Stimulated activated CD8-positive, alpha-beta memory T cell treated with anti-CD3 and anti-CD28 coated beads, Interleukin-12 subunit alpha, Interleukin-12 subunit beta, amount 100 ng/mL, for 4 hours (primary cell): ENCODE measurements at places on chromosomes 12 and 14.

DNA sequence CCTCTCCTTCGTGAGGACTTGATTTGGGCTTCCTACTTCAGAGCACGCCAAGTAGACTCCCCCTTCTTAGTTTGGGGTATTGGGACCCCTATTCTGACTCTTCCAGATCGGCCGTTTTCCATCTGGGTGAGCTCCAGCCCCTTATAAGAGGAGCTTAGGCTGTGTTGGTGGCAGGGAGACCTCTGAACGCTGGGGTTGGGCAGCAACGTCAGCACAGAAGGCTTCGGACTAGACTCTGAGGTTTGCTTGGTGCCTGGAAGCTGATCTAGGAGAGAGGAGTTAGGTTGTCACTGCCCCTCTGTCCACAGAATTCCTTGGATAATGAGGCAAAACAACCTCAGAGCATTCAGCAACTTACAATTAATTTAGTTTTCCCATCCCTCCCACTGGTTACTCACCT, 99.2 kb upstream of the RTL1 start:
- no peak for DNase-seq

DNA sequence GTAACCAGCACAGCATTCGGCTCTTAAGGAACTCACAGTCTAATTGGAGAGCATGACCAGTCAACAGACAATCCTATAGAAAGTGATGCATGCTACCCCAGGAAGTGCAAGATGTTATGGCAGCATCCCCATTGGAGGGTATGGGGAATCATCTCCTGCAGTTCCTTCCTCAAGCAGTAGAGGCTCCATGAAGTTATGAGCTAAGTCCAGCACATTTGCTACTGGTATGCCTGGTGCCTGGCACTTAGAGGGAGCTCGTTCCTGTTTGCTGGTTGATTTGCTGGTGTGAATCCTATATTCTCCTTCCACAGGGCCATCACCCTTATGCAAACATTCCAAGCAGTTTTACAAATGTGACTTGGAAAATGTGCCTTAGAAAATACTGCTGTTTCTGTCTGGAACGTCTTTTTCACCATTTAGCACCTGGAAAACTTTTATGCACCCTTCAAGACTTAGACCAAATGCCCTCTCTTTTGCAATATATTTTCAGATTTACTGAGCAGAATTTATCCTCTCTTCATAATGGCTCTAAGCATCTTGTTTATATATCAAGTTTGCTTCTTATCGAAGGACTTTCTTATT, 136.1 kb upstream of the WSCD2 start:
- no peak for DNase-seq

DNA sequence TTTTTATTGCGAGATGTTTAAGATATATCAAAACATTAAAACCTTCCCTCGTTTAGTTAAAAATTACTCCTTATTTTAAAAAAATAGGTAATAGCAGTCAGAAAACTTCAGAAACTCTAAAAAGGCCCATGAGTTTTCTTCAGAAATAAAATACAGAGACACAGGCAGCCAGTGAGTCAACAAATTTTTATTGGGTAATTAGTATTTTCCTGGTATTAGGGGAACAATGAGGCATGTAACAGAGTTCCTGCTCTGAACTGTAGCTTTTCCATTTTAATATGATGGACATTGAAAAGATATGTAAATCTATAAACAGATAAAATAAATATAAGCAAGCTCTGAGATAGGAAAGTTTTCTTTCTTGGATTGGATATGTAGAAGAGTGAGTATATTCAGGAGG, 399 bp upstream of the ZNF705A start:
- no peak for DNase-seq

- DNase-seq: no peak
Observed at GRCh38 chr14:74426202-74426582, at the start of gene SYNDIG1L. Gene SYNDIG1L (minus strand): TSS chr14:74426210. CDS start chr14:74409744, 16,466 bp downstream.

DNA sequence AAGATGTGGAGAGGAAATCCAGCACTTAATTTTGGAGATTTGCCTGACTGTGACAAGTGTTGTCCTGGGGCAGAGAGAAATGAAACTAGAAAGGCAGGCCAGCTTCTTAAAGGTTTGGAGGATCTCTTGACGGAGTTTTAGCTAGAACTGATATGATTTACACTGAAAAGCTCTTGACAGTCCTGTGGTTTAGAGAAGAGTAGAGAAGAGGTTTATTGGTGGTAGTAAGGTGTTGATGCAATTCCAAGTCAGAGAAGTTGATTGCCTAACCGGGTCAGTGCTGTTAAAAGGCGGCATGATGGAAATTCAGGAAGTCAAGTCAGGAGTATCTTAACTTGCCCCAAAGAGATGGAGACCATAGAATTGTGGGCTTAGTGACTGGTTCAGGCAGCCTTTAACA, 89.0 kb upstream of the TRAF3 start:
- no peak for DNase-seq

DNA sequence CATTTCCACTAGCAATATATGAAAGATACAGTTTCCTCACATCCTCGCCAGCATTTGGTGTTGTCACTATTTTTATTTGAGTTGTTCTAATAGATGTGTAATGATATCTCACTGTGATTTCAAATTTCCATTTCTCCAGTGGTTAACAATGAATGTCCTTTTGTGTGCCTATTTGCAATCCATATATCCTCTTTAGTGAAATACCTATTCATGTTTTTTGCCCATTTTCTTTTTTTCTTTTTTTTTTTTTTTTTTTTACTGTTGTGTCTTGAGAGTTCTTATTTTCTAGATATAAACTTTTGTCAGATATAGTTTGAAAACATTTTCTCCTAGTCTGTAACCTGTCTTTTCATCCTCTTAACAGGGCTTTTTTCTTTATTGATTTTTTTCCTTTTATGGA, 79.0 kb downstream of the FBXL14 start:
- DNase-seq: no peak

DNA sequence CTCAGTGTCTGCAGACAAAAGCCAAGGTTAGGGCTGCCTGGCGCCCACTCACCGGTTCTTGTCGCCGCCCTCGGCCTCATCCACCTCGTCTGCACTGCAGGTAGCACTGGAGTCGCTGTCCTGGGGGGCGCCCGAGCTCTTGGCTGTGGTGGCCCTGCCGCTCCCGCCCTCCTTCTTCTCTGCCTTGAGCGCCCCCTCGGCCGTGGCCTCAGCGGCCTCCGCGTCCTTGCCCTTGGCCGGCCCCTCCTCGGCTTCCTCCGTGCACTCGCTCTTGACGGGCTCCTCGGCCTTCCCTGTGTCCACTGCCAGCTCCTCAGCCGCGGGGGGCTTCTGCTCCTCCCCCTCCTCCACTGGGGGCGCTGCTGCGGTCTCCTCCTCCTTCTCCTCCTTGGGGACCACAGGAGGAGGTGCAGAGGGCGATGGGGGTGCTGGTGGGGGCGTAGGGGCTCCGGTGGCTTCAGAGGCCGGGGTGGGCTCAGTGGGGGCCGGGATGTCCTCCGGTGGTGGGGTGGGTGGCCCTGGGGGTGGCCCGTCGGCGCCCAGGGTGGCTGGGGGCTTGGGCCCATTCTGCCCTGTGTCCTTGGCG, 77.2 kb downstream of the RFLNA start:
- no peak for DNase-seq

- DNase-seq: no peak
Observed at GRCh38 chr14:23430723-23431085, 4.8 kb downstream of the MYH7 start.

- DNase-seq: no peak
Observed at GRCh38 chr14:103529383-103530365, 678 bp downstream of the TRMT61A start.

DNA sequence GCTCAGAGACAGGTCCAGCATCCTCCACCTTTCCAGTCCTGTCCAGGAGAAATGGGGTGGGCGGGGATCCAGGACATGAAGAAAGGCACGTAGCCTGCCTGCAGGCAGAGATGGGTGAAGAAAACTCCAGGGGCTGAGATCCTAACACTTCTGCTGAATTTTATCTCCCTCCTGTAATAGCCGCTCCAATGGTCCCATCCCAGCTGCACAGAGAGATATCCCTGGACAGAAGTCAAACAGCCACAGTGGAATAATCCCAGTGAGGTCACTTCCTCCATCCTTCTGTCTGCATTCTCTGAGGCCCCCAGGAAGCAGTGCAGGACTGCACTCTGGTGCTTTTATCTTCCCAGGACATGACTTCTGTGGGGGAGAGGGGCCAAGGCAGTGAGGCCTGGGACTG, 26.3 kb downstream of the KRT18 start:
- DNase-seq: no peak

DNA sequence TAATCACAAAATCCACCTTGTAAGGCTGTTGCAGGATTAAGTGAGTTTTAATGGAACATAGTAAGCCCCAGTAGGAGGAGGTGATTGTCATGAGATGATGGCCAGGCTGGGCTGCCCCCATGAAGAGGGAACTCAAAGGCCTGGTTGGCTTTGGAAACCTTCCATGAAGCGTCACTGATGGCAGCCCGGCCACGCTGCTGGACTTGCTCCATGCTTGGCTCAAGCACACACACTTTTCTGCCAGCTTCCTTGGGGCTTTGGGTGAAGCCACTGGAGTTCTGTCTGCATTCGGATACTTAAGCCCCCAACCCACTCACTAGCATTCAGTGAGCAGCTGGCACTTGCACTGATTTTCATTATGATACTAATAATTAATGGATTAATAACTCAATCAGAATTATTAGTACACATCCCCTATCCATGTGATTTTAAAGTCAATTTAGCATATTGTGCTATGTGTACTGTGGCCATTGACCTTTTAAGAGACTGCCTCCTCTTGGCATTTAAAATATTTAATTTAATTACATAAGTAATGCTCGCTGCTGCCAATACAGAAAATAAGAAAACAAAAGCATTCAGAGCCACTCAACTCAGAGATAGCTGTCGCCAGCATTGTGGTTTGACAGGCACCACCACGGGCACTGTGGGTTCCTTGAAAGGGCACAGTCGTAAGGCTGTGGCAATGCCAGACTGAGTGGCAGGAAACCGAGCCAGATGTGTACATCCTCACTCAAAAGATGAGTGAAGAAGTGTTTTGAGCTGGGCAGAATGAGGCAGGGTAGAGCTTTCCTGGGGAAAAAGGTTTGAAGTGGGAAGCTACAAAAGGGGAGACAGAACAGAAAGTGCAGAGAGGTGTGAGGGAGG, 15.9 kb downstream of the KRT85 start:
- DNase-seq: peak; percentile 37

- no peak for DNase-seq
Observed at GRCh38 chr12:9980126-9980525, 8.9 kb downstream of the CLEC12A start.

DNA sequence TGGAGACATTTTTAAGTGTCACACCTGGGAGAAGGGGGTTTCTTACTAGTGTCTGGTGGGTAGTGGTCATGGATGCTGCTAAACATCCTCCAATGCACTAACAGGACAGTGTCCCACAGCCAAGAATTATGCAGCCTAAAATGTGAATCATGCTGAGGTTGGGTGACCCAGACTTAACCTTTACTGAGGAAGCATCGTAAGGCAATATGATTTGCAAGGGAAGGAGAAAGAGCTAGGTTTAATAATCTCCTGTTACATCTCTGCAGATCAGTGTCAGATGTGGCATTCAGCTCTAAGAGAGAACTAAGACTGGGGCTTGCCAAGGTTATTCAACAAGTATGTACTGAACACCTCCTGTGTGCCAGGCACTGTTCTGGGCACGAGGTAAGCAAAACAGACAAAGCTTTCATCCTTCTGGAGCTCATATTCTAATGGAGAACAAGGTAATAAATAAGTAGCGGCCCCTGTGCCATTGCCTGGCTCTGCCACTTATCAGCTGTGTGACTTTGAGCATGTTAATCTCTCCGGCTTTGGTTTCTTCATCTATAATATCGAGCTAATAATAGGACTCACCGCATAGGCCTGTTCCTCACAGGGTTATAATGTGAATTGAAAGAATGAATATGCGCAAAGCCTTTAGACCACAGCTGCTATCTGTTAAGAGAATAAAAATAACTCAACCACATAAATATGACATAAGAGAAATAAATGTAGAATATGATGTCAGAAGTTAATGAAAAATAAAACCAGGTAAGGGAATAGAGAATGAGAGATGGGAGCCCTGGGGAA, 13.5 kb upstream of the GOLGA5 start:
- DNase-seq: no peak

- no peak for DNase-seq
Observed at GRCh38 chr12:93153321-93153720, 224.2 kb upstream of the EEA1 start.

DNA sequence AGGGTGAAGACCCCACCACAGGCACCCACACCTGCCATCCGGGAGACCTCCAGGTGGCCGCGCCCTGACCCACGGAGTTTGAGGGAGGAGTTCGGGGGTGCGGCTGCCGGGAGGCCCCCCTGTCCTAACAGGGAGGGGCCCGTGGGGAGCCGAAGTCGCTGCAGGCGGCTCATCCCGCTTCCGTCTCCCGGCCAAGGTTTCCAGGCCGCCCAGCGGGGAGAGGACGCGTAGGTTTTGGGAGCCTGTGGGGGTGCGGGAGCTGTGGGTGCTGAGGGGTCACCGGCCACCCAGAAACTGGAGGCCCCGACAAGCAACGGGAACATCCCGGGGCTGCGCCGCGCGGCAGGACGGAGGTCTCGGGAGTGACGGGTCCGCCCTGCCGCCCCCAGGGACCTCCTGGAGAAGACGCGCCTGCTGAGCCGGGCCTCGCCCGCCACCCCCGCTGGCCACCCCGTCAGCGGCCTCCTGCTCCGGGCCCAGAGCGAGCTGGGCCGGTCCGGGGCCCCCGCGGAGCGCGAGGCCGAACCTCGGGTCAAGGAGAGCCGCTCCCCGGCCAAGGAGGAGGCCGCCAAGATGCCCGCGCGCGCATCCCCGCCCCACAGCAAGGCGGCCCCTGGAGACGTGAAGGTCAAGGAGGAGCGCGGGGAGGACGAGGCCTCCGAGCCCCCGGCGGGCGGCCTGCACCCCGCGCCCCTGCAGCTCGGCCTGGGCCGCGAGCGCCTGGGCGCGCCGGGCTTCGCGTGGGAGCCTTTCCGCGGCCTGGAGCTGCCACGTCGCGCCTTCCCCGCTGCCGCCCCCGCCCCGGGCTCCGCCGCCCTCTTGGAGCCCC, 27.6 kb downstream of the LRCOL1 start:
- DNase-seq: no peak

GRCh38 chr14:95620659-95621059, 65.6 kb upstream of the TCL1B start:
- DNase-seq: peak; percentile 2

GRCh38 chr14:95440951-95441350, 75.5 kb downstream of the SYNE3 start:
- no peak for DNase-seq

GRCh38 chr12:50625029-50625925, 120.5 kb downstream of the DIP2B start:
- no peak for DNase-seq

DNA sequence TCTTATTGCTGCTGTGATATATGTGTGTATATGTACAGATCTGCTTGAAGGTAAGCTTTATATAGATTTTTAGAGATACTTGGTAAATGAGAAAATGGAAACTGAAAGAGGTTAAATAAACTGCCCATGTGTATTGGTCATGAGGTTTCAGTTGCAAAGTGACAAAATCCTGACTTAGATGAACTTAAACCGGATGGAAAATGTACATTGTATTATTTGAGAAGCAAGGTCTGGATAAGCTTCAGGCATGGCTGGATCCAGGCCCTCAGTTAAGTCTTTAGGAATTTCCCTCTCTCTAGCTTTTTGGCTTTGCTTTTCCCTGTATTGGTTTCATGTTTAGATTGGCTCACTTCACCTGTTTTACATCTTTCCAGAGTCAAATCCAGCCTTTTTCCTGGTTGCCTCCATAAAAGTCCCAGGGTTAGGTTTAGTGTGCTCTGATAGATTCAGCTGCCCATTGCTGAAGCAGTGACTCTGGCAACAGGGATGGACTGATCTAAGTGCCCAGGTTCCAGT, 21.0 kb upstream of the MAP1LC3B2 start:
- no peak for DNase-seq
